ENCODE measurements at places on chromosomes 7 and 10.

- DNase-seq: no peak
Observed at GRCh38 chr7:124887247-124887646, 42.4 kb downstream of the POT1 start.

DNA sequence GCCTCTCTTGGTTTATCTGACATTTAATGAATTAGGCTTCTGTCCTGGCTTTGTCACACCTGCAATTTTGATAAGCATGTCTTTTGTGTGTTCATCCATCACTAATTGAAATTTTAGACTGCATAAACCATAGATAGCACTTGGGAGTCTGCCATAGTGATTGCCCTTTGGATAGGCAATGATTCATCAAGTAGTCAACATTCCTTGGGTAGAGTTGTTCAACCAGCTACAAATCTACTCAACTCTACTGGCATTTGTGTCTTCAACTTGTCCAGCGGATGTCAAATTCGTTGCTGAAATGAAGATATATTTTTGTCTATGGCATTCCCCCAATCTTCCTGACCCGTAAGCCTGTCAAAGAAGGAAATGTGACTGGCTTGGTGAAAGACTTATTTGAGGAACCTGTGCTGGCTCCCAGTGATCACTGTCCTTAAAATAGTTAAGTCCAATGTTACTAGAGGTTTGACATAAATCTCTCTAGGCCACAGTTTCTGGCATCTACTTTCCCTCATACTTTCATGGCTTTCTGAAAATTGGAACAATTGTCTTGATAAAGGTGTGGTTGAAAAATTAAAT is 33.7 kb upstream of the CREB5 start:
- no peak for DNase-seq

DNA sequence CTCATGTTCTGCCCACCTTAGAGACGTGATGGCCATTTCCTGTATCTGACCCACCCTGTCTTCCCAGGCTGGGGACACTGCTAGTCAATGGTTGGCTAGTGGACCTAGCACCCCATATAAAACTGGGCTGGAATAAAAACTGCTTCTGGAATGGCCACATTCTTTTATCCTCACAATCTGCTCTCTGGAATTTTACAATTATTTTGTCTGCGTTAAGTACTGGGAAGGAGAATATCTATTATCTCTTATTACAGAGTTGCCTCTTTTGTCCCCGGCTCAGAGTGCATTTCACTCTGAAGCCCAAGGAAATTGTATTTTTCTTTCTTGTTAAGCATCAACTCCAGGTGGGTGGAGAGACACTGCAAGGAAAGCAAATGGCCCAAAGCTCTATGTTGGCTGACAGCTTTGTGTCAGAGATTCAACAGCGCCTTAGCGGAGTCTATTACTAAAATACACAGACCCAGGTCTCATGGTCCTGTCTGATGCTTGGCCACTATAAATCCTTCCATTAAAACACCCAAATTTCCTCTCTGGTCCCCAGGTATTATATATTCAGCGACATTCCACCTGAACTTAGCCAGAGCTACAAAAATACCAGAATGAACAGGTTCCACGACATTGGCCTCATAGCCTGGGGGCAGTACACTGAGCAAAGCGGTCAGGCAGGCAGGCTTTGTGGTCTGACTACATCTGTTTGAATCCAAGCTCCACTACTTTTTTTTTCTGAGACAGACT is 121.7 kb downstream of the PRPF18 start:
- no peak for DNase-seq

DNA sequence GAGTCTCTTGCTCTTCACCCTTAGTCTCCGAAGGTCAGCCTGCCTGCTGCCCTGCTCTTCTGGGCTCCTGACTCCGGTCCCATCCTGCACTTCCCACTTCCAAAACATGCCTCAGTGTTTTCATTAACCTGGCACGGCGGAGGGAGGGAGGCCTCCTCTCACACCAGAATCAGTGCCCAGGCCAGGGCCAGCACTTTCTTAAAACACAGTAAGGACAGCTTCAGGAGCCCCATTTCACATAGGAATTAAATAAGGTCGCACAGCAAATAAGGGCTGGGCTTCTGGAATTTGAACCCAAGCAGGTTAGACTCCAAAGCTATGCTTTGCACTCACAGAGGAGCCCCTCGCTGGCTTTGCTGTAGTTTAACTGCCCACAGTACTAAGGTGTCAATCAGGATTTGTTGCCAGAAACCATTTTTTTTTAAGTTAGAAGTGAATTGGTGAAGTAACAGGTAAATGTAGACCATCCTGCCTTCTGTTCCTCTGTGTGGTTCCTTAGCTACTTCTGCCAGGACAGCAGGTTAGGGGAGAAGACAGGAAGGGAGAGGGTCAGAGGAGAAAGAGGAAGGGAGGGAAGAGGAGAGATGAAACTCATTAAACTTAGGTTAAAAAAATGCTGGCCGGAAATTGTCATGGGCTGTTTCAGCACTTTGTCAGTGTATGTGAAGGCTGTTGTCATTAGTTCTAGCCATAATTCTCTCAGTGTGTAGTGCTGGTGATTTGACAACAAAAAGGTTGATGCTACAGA is 1.1 kb downstream of the RASSF4 start:
- no peak for DNase-seq

DNA sequence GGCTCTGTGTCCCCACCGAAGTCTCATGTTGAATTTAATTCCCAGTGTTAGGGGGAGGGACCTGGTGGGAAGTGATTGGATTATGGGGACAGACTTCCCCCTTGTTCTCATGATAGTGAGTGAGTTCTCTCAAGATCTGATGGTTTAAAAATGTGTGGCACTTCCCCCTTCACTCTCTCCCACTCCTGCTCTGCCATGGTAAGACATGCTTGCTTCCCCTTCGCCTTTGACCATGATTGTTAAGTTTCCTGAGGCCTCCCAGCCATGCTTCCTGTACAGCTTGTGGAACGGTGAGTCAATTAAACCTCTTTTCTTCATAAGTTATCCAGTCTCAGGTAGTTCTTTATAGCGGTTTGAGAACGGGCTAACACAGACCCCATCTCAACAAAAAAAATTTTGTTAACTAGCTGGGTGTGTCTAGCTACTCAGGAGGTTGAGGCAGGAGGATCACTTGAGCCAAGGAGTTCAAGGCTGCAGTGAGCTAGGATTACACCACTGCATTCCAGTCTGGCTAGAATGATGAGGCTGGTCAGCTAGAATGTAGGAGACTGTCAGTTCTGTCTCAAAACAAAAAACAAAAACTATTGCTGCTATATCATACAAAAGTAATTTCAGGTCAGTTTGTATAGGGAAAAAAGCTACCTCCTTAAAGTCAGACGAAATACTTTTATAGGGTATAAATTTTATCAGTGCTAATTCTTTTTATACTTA is 57.7 kb downstream of the ATAD1 start:
- DNase-seq: peak; percentile 78

DNA sequence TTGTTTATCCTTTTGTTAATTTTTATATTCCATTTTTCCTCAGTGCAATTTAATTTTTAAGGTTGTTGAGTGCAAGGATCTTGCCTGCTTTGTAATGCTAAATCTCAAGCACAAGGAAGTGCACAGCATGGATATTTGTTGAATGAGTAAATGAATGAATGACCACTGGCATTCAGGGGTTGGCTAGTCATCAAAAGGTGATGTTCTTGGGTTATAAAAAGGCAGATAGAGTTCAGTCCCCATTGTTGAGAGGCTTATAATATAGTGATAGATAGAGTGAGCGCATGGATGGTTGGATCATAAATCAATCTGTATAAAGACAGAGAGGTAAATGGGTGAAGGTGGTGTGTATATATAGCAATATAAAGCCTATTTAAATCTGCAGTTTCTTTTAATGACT is 193.2 kb upstream of the KLF6 start:
- DNase-seq: peak; percentile 81

GRCh38 chr7:2980401-2981102 is 63.1 kb downstream of the CARD11 start:
- DNase-seq: no peak

GRCh38 chr10:88721392-88721791 is 15.3 kb downstream of the LIPK start:
- DNase-seq: no peak

- DNase-seq: peak; percentile 74
Observed at GRCh38 chr7:140898786-140899536, 25.8 kb downstream of the BRAF start.

DNA sequence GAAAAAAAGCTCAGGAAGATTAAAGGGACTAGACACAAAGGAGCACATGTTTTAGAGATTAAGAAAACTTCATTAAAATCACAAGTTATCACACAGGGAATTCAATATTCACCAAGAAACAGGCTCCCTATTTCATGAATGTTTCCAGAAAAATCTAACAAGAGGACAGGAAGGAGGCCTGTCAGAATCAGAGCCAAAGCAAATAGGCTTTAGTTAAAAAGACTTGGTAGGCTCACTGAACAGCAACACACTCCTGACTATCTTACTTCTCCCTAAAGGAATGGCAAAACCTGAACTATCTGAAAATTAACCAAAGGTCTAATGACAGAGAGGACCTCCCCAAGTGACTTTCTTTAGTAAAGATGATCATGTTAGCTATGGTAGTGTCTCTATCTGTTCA is 188.3 kb upstream of the MEOX2 start:
- DNase-seq: no peak
